ENCODE measurements at places on chromosomes 7 and 10.

DNA sequence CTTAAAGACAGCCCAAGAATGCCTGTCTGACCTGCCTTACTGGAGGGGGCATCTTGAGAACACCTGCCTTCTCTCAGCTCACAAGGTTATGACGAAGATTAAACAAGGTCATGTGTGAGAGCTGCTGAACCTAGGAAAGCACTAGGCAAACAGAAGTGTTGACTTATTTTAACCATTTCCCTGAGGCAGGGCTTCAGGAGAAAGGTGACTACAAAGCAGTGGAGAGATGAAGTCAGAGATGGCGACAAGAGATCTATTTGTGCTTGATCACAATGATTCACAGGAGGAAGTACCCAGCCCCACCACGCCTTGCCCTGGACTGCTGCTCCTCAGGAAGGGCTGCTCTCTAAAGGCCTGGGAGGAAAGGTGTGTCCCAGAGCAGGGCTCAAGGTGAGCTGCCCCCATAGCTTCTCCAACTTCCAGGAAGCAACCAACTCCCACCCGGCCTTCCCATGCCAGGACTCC is 27.8 kb downstream of the STN1 start:
- no peak for DNase-seq

- DNase-seq: no peak
Observed at GRCh38 chr7:100612730-100613390, 520 bp downstream of the MOSPD3 start.

GRCh38 chr7:129606803-129607202 is 4.7 kb upstream of the NRF1 start:
- DNase-seq: no peak

GRCh38 chr7:55550010-55550663 is 22.2 kb downstream of the VOPP1 start:
- DNase-seq: no peak

DNA sequence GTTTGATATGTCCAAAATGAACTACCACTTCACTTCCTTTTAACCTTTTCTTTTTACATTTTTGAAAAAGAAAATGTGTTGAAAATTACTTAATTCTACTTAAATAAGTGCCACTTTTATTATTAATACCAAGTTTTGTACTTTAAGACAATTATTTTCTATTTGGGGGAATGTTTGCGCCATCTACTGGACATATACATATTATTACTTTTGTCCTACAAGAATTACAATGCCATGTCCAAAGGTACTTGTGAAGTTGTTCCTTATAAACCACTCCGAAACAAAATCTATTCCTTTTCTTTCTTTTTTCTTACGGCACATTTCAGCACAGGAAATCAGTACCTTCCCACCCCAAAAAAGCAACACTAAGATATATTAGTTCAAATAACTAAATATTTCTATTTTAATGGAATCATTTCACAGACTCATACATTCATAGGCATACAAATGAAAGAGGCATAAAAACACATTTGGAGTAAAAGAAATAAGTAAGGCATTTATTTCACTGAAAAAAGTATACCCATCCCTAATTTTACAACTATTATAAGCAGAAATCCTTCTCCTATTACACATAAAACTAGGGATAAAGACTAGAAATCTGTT is 169.9 kb downstream of the RNF133 start:
- no peak for DNase-seq

DNA sequence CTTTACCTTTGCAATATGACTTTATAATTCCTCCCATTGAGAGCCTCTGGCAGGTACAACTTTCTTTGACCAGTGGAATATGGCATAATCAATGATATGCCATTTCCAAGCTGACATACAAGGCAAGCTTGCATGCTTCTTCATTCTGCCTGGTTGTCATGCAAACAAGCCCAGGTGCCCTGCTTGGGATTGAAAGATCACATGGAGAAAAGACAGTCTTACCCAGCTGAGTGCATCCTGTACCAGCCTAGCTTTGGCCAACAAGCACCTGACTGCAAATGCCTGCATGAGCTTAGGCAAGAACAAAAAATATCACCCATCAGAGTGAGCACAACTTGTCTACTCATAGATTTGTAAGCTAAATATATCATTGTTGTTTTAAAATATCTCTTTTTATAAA is 82.9 kb upstream of the KCND2 start:
- no peak for DNase-seq

DNA sequence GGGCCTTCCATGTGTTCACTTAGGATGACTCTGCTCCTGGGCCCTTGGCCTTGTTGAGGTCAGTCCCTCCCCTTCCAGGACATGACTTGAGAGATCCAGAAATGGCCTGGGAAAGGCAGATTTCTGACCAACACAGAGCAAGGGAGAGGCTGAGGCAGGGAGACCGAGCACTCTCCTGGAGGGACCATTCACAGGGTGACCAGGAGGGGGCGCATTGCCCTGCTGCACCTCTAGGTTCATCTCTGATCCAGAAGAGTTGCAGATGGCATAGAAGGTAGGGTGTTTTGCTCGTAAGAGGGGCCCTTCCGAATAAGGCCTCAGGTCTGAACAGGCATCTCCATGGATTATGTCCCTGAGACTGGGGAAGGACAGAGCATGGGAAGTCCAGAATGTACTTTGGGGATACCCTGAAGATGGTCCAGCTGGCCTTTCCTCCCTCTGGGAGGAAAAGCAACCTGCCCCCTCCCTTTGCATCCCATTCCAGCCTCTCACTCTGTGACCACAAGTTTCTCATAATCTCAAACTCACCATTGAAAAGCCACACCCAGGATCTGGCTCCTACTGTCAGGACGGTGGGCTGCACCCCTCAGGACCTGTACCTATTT is 6.6 kb downstream of the DMBT1 start:
- peak; percentile 49 for DNase-seq
